ENCODE measurements at places on chromosomes 5 and 9. TPM values are rescaled to one million over a fixed set of nuclear protein-coding genes. Genes with fewer than 3 reads are reported as not detected.
A peak's percentile ranks its signal among the peaks of the same experiment; 100 is the strongest.

SPATA31E1 gene
- total RNA-seq: not detected

DNA sequence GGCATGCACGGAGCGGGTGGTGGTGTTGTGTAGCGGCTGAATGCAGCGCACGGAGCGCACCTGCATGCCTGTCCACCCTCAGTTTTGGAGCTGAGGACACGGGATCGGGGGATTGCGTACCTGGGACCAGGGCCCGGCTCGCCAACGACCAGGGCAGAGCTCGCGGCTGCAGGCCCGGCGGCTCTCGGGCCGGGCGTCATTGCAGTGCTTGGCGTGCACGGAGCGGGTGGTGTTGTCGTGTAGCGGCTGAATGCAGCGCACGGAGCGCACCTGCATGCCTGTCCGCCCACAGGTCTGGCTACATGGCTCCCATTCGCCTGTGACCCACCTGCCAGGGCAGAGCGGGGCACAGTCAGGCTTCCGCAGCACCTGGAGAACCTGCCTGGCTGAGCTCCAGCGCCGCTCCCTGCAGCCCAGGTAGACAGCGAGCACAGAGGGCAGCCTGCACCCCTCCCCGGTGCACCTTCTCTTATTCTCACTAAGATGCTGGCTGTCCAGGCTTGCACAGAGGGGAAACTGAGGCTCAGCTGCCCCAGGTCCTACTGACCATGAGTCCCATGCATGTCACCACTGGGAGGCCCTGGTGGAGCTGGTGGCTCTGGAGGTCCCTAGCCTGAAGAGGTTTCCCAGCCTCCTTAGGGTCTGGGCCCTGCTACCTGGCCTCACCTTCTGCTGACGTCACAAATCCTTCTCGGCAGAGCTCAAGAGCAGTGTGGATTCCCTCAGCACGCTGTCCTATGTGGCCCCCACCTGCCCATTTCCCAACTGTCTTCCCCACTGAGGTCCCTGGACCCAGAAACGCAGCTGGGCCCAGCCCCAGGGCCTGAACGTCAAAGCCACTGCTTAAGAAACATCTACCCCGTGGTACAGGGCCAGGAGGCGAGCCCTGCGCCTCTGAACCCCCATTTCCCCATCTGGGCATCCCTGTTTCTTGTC lies 64.9 kb downstream of the ZNF354C start:
- peak; percentile 30 for DNase-seq

- DNase-seq: no peak
Measured at GRCh38 chr9:32606811-32607210, 28.7 kb downstream of the TAF1L start.

CDX1 gene
- 0.13 TPM for total RNA-seq

- DNase-seq: no peak
Measured at GRCh38 chr5:7638456-7638855, 212.5 kb downstream of the CFAP90 start.

PAEP gene
- total RNA-seq: not detected

- no peak for DNase-seq
Measured at GRCh38 chr9:15843931-15844330, 291.1 kb downstream of the CCDC171 start.

- DNase-seq: no peak
Measured at GRCh38 chr5:162282191-162282590, 214.6 kb downstream of the GABRG2 start.

MYORG gene
- 13.4 TPM for total RNA-seq

- DNase-seq: no peak
Measured at GRCh38 chr9:7009065-7009464, 251.3 kb downstream of the KDM4C start.

DNA sequence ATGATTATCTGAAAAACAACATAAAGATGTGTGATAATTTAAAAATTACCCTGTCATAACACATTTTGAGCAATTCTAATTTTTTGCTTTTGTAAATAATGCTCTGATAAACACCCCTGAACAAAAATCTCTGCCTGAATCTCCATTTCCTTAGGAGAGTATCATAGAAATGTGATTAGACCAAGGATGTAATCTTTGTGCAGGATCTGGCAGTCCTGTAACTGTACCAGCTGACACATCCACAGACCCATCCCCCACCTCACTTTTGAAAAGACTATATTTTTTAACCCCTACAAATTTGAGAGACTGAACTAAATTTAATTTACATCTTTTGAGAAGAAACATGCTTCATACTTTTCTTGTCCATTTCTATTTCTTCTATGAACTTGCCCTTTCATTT lies 101.7 kb downstream of the GNAQ start:
- DNase-seq: no peak

DNA sequence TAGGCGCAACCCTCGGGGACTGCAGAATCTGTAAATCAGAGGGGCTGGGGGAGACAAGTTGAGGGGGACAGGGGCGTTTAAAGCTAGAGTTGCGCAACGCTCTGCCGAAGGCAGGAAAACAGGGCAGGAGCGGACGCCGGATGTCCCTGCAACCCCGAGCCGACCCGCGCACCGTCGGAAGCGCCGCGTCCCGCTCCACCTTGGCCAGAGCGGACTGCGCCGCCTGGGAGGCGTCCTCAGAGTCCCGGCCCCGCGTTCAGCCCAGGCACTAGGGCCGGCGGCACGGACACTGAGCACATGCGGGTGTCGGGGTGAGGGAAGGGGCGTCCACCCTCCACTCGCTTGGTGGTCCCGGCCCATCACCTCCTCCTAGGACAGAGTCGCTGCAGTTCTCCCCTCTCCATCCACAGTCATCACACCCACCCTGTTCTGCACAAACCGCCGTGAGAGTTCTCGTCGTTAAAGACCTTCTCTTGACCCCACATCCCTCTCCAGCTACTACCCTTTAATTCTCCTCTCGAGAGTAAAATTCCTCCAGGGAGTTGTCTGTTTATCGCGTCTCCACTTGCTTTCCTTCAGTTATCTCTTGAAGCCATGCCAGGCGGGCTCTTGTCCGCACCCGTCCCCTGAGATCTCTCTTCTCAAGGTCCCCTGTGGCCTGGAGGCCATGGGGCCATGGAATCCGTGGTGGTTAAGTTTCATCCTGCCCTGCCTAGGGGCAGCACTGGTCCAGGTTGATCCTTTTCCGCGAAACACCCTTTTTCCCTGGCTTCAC lies 796 bp upstream of the PDLIM7 start:
- no peak for DNase-seq

TMC1 gene
- total RNA-seq: not detected

DNA sequence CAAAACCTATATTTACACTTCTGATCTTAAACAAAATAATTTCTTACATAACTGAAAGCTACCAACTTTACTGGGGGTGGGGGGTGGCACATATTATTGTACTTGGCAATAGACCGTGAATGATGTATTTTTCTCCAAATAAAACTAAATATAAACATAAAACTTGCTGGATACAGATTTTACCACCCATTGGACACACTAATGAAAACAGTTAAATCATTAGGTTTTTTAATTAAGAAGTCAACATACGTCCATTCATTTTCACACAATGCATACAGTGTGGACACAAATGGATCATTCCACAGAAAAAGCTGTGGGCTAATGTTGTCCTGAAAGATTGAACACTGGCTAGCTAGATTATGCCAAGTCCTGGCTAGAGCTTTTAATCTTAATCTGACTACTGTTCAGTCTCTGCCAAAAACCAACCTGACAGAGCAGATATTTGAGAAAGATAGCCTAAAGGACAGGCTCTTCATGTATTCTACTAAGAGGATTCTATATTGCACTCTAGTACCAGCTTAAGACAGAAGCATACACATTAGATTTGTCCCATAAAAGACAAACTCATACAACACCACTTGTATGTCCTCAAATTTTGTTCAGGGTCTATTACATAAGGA lies 118.1 kb downstream of the SIL1 start:
- DNase-seq: no peak

- peak; percentile 34 for DNase-seq
Measured at GRCh38 chr9:133977421-133978201, 14.5 kb downstream of the VAV2 start.

TAL2 gene
- not detected for total RNA-seq

DNA sequence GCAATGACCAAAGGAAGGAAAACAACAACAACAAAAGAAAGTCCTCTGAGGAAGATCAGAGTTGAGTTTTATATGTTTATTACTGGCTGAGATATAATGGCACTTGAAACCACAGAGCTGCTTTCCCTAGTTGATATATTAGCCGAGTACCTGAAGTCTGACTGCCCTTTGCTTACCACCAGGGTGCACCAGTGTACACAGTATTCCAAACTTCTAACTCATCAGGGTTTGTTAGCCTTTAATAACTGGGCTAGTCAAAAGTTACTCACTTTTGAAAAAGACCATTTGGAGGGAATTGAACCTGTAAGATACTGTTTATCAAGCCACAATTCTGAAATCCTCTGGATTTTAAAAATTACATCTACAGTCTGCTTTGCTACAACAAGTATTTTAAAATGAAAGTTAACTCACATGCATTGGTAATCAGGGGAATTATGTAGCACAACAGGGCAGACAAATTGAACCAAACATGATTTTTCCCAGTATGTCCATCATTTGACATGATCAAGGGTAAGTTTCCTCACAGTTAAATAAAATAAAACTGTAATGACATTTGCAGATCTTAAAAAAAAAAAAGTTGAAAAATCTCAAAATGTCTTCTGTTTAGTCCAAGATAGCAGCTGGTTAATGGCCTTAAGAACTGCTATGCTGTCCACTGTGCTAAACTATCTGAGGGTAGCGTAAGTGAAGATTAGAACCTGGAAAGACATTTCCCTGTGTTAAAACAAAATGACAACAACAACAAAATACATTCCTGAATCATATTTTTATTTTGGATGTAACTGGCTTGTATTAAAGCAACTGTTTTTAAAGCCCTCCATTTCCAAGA lies 57.3 kb upstream of the C6 start:
- DNase-seq: peak; percentile 31
